Activated CD4-positive, alpha-beta T cell treated with anti-CD3 and anti-CD28 coated beads for 1 hour (primary cell): ENCODE measurements at places on chromosomes 3 and 15.

GRCh38 chr3:187430576-187430975, 62.4 kb downstream of the RTP4 start:
- DNase-seq = no peak

GRCh38 chr3:146241523-146242240, 9.2 kb downstream of the PLSCR4 start:
- DNase-seq = no peak

DNA sequence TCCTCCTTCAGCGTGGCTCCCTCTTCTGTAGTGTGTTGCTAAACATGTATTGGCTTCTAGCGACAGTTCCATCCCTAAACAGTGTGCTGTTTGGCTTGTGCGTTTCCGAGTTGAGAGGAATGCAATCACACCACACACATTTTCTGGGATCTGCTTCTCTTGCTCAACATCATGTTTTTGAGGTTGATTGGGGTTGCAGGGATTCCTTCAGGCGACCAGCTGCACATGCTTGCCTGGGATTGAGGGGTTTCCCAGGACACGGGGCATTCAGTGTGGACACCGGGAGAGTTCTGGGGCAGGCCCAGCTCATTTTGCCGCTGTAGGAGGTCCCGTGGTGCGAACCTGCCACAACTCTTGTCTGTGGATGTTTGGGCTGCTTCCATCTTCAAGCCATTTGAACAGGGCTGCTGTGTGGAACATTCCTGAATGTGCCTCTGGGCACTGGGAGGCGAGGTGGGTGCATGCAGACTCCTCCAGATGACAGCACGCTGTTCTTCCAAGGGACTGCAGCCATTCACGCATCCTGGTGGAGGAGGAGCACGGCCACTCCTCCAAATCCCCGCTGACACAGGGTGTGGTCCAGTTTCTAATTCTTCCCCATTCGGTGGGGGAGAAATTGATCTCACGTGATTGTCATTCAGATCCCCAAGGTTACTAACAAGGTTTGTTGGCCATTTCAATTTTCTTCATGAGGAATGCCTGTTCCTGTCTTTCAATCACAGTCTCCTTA, 82.8 kb downstream of the PLXNA1 start:
- DNase-seq = no peak

DNA sequence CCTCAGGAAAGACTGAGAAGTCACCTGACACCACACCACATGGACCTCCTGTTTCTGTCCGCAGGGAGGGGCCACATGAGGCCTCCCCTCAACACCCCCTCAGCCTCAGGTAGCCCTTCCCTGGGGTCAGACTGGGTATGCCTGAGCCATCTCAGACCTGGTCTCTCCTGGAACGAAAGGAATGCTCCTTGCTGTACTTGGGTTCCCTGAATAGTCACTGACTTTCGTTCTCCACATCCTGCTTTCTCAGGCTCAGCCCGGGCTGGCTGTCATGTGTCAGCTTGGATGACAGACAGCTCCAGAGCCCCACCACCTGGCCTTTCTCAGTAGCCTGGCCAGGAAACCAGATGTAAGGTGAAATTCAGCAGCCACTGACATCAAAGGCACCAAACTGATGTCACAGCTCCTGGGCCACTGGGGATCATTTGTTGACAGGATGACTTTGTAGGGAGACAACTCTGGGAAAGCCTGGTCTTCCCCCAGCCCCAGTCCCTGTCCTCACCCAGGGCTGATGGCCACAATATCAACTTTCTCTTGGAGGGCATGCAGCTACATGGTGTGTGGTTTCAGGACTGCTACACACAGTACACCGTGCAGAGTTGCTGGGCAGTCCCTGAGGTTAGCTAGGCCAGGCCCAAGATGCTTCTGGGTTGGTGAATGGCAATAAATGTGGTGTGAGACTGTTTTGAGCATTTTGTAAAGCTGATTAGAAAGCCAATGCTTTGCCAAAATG, 141.4 kb upstream of the MRPS22 start:
- DNase-seq = no peak

- no peak for DNase-seq
Observed at GRCh38 chr15:90550919-90551318, 21.2 kb downstream of the CRTC3 start.

- DNase-seq = no peak
Observed at GRCh38 chr3:182063742-182064141, 352.0 kb downstream of the SOX2 start.

GRCh38 chr3:196360586-196360985, 22.4 kb upstream of the TM4SF19 start:
- no peak for DNase-seq

- DNase-seq = no peak
Observed at GRCh38 chr3:119219069-119219468, 21.6 kb downstream of the B4GALT4 start.

DNA sequence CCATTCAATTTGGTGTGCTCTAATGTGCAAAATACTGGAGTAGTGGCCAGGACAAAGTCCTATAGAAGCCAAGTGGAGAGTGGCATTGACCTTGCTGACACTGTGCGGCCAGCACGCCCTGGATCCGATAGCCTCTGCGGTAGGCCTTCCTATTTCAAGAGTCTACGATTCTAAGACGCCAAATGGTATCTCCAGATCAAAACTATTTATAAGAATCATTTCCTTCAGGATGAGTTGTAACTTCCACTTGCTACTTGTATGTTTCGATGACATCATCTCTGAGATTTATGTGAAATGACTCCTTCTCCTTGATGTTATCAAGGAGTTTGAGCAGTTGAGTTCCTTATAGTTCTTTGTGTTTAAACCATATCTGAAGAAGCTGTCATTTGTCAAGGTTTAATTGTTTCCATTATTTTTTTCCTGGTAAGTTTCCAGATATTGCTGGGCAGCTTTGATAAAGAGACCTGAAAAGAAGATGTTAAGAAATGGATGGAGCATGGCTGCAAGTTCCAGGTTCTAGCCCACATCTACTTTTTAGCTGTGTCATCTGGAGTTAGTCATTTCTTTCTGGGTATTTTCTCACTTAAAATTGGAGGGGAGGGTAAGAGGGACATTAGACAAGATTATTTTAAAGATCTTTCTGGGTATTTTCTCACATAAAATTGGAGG, 71.8 kb downstream of the TMEM44 start:
- DNase-seq = no peak

GRCh38 chr3:35262406-35262805, 376.9 kb upstream of the ARPP21 start:
- DNase-seq = no peak
